ENCODE measurements at places on chromosomes 12 and 14. TPM values are rescaled to one million over a fixed set of nuclear protein-coding genes. Genes with fewer than 3 reads are reported as not detected.

DNA sequence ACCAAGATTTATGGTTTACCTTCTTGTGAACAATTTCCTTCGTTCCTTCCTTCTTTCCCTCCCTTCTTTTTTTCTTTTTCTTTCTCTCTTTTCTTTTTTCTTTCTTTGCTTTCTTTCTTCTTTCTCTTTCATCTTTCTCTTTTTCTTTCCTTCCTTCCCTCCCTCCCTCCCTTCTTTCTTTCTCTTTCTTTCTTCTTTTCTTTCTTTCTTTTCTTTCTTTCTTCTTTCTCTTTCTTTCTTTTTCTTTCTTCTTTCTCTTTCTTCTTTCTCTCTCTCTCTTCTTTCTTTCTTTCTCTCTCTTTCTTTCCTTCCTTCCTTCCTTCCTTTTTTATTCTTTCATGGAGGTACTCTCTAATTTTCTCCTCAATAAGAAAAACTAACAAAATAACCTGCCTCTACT, 462.1 kb upstream of the ATP2B1 start:
- no peaks in the 10 kb centered on the region for H3K27me3 ChIP-seq
- no peak overlapping the region for H3K27ac ChIP-seq
- H3K4me3 ChIP-seq, result no peak overlapping the region
- no peaks in the 10 kb centered on the region for H3K4me1 ChIP-seq

GRCh38 chr12:6116471-6117021, 7.9 kb downstream of the VWF start:
- DNase-seq, result no peak
- no peaks in the 10 kb centered on the region for H3K36me3 ChIP-seq
- no peak overlapping the region for H3K27ac ChIP-seq
- H3K4me3 ChIP-seq, result no peak overlapping the region

DNA sequence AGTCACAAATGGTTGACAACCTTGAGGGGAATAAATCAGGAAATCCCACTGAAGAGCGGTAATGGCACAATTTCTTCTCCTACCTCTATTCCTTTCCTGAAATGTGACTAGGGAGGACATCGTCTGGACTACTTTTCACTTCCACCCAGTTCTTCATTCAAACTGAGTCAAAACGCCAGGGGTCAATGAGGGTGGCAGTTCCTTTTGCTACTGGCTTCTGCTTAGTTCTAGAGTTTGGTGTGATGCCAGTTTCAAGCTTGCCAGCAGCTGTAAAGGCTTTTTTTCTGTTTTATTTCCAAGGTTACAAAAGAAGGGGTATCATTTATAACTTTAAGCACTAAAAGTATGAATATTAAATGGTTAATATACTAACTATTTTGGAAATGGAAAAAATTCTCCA, 286.5 kb downstream of the SOX5 start:
- H3K36me3 ChIP-seq, result no peaks in the 10 kb centered on the region
- no peak overlapping the region for H3K27ac ChIP-seq
- no peak for DNase-seq
- no peaks in the 10 kb centered on the region for H3K27me3 ChIP-seq
- H3K4me3 ChIP-seq, result no peak overlapping the region
- no peaks in the 10 kb centered on the region for H3K4me1 ChIP-seq

DNA sequence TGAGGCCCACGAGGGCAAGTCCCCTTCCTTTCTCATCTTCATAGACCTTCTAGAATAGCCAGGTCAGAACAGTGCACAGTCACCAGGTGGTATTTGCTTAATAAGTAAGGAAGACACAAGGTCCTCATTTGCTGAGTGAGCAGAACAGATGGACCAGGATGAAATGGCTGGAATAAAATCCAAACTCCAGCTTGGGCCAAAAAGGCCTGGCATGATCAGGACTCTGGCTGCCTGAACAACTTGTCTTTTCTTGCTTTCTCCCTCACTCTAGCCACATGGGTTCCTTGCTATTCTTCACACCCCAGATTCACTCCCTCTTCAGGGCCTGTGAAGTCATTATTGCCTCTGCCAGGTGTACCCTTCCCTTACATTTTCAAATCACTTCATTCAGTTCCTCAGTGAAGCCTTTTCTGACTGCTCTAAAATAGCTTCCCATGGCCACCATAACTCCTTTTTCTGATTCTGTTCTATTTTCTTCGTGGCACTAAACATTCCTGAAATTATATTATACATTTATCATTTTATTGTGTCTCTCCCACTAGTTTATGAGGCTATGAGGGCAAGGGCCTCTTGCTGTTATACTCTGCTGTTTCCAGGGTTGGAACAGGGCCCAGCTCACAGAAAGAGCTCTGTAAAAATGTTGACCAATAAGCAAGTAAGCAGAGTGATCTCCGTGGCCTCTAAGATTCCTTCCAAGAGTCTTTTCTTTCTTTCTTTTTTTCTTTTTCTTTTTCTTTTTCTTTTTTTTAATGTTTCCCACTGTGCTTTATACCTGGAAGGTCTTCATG, 150.8 kb downstream of the TTC8 start:
- H3K27me3 ChIP-seq, result no peaks in the 10 kb centered on the region
- H3K36me3 ChIP-seq, result no peaks in the 10 kb centered on the region
- no peak overlapping the region for H3K27ac ChIP-seq
- DNase-seq, result peak; percentile 26
- H3K4me1 ChIP-seq, result peaks cover 5% of the 10 kb centered on the region
- H3K4me3 ChIP-seq, result no peak overlapping the region

DNA sequence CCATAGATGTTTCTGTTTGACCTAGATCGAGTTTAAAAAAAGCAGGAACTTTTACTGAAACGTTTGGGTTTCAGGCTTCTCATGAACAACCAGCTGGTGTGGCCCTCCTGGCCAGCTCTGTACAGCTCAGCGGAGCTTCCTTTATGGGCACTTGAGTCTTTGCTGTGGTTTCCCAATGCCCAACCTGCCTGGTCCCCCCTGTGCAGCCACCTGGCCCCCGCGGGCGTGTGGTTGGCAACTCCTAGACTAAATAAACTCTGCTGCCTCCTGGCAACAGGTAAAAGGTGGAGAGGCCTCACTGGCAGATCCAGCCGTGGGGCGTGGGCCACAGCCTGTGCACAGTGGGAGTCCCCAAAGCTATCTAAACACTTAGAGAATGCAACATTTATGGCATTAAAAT, 38.7 kb downstream of the ADGRD1 start:
- no peaks in the 10 kb centered on the region for H3K36me3 ChIP-seq
- no peaks in the 10 kb centered on the region for H3K27me3 ChIP-seq
- no peak overlapping the region for H3K27ac ChIP-seq

GRCh38 chr12:111420494-111420893, 14.8 kb downstream of the SH2B3 start:
- no peak overlapping the region for H3K27ac ChIP-seq
- peaks cover 3% of the 10 kb centered on the region for H3K4me1 ChIP-seq
- no peak for DNase-seq
- H3K4me3 ChIP-seq, result no peak overlapping the region
- no peaks in the 10 kb centered on the region for H3K36me3 ChIP-seq

- H3K4me3 ChIP-seq, result peak overlapping the region; percentile 26
- H3K27ac ChIP-seq, result peak overlapping the region; percentile 51
- peaks cover 11% of the 10 kb centered on the region for H3K4me1 ChIP-seq
- DNase-seq, result peak; percentile 67
- no peaks in the 10 kb centered on the region for H3K27me3 ChIP-seq
Measured at GRCh38 chr12:32501835-32502333, 102.5 kb downstream of the FGD4 start.

DNA sequence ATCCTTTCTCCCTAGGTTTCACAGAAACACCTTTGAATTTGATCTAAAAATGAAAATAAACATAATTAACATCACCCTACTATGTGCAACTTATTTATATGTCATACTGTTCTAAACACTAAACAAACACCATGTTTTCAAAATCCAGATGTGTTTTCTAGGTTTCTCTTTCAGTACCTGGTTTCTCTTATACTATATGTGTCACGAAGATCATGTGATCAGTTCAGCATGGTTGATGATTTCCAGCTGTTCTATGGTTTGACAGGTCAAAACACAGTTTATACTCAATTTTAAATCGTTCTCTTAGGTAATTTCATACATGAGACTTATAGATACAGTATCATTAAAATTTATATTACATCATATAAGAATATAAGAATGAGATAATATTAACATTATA, 373.1 kb downstream of the SOX5 start:
- no peaks in the 10 kb centered on the region for H3K36me3 ChIP-seq
- no peak for DNase-seq
- no peak overlapping the region for H3K4me3 ChIP-seq

GRCh38 chr14:69259168-69259526, 811 bp upstream of the GALNT16 start:
- DNase-seq, result no peak
- peak overlapping the region; percentile 53 for H3K4me3 ChIP-seq
- peaks cover 2% of the 10 kb centered on the region for H3K4me1 ChIP-seq
- H3K27me3 ChIP-seq, result no peaks in the 10 kb centered on the region
- no peaks in the 10 kb centered on the region for H3K36me3 ChIP-seq

DNA sequence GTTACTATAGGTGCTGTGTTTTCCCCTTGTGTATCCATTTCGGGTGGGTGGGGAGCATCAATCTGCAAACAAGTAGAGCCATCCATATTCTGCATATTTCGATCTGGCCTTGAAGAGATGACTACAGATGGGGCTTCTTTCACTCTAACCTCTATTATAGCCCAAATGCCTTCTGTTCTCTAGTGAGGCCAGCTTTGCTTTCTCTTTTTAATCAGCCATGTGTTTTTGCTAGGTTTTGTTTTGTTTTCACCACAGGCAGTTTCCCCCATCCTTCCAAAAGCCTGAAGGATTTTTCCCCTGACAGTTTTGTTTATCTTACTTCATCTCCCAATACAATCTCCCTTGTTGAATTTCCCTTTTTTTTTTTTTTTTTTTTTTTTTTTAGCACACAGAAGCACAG, 224.1 kb downstream of the BTG1 start:
- no peak for DNase-seq
- no peaks in the 10 kb centered on the region for H3K36me3 ChIP-seq
- H3K4me1 ChIP-seq, result peaks cover 4% of the 10 kb centered on the region
- no peak overlapping the region for H3K4me3 ChIP-seq
- no peaks in the 10 kb centered on the region for H3K27me3 ChIP-seq

- no peaks in the 10 kb centered on the region for H3K4me1 ChIP-seq
- H3K36me3 ChIP-seq, result no peaks in the 10 kb centered on the region
- no peaks in the 10 kb centered on the region for H3K27me3 ChIP-seq
Measured at GRCh38 chr12:90514325-90514724, 440.7 kb downstream of the CCER1 start.

GRCh38 chr12:113973109-113973904, 7.2 kb upstream of the RBM19 start:
- DNase-seq, result no peak
- H3K27me3 ChIP-seq, result no peaks in the 10 kb centered on the region
- no peak overlapping the region for H3K4me3 ChIP-seq
- no peaks in the 10 kb centered on the region for H3K36me3 ChIP-seq

- DNase-seq, result no peak
- H3K4me1 ChIP-seq, result no peaks in the 10 kb centered on the region
- no peak overlapping the region for H3K4me3 ChIP-seq
- no peaks in the 10 kb centered on the region for H3K36me3 ChIP-seq
- H3K27ac ChIP-seq, result no peak overlapping the region
Measured at GRCh38 chr12:93449277-93449676, 7.5 kb upstream of the UBE2N start.

DNA sequence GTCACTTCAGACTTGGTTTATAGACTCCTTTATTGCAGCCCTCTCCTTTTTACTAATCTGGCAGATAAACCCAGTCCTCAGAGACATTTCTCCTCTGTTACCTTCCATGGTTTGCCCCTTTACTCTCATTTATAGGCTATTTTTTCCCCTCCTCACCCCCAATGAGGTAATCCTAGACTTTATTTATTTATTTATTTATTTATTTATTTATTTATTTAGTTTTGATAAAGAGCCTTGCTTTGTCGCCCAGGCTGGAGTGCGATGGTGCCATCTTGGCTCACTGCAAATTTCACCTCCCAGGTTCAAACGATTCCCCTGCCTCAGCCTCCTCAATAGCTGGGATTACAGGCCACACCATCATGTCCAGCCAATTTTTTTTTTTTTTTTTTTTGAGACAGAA, 8.4 kb downstream of the FGD4 start:
- no peaks in the 10 kb centered on the region for H3K4me1 ChIP-seq
- no peak overlapping the region for H3K4me3 ChIP-seq
- no peak overlapping the region for H3K27ac ChIP-seq
- H3K36me3 ChIP-seq, result no peaks in the 10 kb centered on the region

DNA sequence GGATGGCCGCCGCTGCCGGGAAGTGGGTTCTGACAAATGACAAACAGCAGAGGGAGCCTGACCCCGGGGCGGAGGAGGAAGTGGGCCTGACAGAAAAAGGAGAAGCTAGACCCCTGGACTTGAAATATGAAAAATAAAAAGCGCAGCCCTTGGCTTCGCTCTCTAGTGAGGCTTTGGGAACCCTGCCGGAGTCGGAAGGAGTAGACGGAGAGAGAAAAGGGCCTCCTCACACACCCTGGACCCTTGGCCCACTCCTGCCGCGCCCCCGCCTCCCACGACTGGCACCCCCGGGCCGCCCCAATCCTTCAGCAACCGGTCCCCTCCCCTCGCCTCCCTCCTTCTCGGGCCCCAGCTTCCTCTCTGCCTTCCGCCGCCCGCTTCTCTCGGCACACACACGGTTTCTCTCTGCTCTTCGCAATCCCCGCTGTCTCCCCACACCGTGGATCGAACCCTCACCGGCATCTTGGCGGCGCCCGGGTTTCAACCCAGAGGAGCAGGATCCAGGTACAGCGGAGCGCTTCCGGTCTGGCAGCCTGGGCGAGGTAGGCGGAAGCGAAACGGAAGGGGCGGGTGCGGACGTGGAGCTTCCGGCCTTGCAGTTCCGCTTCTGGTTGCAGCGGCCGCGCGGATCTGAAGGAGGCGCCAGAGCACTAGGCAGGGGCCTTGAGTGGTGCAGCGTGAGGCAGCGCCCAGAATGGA, at the start of gene ARPC3:
TSS of gene ARPC3 (minus strand) at position 539 of the 699 bp plus-strand sequence. CDS start at position 462, 77 bp downstream.
- H3K36me3 ChIP-seq, result no peaks in the 10 kb centered on the region
- H3K27me3 ChIP-seq, result no peaks in the 10 kb centered on the region
- H3K27ac ChIP-seq, result no peak within 1 kb of the TSS
- peaks cover 4% of the 10 kb centered on the region for H3K4me1 ChIP-seq

DNA sequence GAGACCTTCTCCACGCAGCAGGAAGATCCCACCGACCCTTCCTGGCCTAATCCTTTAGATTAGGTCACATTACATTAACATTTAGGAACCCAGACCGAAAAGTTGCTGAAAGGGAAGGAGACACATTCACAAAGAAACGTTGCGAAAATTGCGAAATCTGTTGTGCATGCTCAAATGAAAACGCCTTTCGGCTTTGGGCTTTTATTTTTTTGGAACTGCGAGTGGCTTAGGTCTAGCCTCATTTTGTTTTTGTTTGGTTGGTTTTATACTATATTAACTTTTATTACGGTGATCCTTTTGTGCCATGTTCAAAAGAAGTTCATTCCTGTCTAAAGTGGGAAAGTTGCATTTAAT, 1.5 kb downstream of the MYF6 start:
- no peaks in the 10 kb centered on the region for H3K27me3 ChIP-seq
- H3K4me3 ChIP-seq, result no peak overlapping the region
- no peak for DNase-seq
- H3K4me1 ChIP-seq, result no peaks in the 10 kb centered on the region

Gene OAS2
- total RNA-seq, result 1.4 TPM

Gene ANO4
- total RNA-seq, result 9.9 TPM

Gene GUCY2C
- not detected for total RNA-seq

Gene WNT5B
- total RNA-seq, result 15.9 TPM

Gene GALNT16
- total RNA-seq, result 3.3 TPM

Gene DHRS2
- 3.1 TPM for total RNA-seq

Gene ALX1
- total RNA-seq, result not detected

Gene KERA
- total RNA-seq, result not detected

Gene RNASE1
- 140 TPM for total RNA-seq

Gene GATC
- 19.0 TPM for total RNA-seq

Gene MYO1H
- total RNA-seq, result not detected

Gene ESRRB
- total RNA-seq, result not detected

Gene PLD4
- total RNA-seq, result 1.6 TPM
